Renal pelvis (tissue), 12 donors: ENCODE measurements at places on chromosomes 5 and 9.

GRCh38 chr5:93054424-93055163 lies 526.4 kb downstream of the NR2F1-AS1 start:
- DNase-seq, result no peak

DNA sequence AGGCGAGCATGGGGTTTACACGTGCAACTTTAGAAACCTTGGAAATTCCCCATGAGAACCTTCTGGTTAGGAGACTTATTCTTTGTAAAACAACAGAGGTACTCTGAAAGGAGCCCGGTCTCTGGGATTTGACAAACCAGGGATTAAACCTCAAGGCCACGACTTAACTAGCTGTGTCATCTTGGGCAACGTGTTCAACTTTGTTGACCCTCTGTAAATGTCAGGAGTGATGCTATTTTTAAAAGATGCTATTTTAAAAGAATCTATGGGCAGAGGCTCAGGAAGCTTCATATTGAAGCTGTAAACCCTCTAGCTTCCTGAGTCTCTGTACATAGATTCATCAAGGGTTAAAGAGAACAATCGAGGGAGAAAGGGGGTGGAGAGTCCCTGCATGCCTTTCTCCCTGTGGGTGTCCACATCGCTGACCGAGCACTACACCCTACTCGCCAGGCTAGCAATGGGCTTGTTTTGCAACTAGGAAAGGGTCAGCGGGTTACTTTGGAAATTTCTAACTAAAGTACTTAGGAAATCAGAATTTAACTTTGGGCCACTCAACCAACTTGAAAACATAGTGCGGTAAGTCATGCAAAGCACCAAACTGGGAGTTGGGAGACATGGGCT lies 2.1 kb downstream of the SLC36A2 start:
- DNase-seq, result no peak

GRCh38 chr5:81782811-81783210 lies 31.9 kb upstream of the SSBP2 start:
- no peak for DNase-seq

DNA sequence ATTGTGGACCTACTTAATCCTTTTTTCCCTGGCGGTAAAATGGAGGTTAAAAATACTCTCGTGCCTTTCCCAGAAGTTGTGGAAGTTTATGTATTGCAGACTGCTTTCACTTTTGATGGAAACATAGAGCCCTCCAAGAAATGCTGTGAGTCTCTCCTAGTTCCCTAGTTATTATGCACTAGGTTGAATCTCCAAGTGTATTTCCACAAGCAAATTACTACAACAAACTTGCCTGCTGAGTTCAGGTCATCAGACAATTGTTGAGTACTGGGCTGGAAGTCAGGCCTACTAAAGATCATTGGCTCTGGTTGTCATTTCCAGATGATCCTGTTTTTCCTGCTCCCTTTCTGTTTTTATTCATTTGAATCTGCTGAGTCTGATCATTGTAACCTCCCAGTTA lies 104.1 kb downstream of the CD180 start:
- no peak for DNase-seq

DNA sequence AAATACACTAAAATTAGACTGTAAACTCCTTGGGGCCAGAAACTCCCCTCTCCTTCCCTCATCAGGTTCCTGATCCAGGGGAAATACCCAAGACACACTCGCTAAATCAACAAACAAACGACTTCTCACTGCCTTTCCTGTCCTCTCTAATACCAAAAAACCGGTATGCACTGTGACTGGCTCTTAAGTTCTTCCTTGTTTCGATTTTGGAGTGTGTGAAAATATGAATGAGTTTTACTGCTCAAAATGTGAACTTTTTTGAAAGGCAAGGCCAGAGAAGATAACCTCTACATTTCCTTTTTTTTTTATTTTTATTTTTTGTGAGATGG lies 81.1 kb upstream of the EPB41L4B start:
- no peak for DNase-seq

DNA sequence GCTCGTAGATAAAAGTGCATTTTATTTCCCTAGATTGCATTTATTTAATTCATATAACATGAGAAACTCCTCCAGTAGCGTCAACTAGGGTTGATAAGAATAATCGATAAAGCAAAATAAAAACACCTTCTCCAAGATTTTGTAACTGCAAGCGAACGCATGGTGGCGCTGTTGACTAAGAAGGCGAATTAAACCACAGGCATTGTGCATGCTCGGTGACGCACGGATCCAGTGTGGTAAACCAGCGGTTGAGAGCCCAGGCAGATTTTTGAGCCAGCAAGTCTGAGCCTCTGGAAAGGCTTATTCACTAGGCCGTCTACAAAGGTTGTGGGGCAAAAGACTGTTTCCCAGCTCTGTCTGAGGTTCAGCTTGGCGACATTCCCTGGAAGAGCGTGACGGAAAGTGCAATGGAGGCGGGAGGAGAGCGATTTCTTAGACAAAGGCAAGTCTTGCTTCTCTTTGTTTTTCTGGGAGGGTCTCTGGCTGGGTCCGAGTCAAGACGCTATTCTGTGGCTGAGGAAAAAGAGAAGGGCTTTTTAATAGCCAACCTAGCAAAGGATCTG lies at the start of gene PCDHB3:
Gene PCDHB3 (plus strand): TSS at position 231 of the 563 bp plus-strand sequence. CDS start 177 bp downstream, at position 408.
- no peak for DNase-seq

- no peak for DNase-seq
Measured at GRCh38 chr9:6758248-6758497, 400 bp downstream of the KDM4C start.

GRCh38 chr5:113337515-113338415 lies 97.0 kb downstream of the TSSK1B start:
- DNase-seq, result no peak

DNA sequence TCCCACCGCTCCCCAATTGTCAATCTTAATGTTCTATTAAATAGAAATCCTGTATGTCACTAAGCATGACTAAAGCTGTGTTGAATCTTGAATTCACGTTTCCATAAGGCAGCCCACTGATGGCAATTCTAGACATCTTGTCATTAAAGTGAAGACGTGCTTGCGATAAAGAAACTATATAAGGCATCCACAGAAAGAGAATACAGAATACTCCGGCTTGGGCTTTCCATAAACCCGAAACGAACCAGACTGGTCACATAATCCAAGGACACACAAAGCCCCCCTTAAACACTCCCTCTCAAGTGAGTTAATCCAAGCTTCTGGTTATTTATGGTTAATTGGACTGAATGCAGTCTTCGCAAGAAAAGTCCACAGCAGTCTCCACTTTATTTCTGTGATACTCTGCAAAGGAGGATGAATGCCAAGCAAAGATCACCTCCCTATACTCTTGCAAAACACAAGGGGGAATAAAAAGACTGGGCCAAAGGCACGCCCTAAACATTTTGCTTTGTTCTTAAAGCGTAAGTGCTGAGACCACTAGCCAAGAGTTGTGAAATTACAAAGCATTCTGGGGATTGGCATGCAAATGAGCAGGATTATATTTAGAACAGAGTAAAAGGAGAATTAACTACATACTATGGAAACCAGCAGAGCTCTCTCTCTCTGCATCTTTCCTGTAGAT lies 54.7 kb downstream of the DPYSL3 start:
- DNase-seq, result no peak
